RWPE2 (cell line): ENCODE measurements at places on chromosomes 16 and 17.

DNA sequence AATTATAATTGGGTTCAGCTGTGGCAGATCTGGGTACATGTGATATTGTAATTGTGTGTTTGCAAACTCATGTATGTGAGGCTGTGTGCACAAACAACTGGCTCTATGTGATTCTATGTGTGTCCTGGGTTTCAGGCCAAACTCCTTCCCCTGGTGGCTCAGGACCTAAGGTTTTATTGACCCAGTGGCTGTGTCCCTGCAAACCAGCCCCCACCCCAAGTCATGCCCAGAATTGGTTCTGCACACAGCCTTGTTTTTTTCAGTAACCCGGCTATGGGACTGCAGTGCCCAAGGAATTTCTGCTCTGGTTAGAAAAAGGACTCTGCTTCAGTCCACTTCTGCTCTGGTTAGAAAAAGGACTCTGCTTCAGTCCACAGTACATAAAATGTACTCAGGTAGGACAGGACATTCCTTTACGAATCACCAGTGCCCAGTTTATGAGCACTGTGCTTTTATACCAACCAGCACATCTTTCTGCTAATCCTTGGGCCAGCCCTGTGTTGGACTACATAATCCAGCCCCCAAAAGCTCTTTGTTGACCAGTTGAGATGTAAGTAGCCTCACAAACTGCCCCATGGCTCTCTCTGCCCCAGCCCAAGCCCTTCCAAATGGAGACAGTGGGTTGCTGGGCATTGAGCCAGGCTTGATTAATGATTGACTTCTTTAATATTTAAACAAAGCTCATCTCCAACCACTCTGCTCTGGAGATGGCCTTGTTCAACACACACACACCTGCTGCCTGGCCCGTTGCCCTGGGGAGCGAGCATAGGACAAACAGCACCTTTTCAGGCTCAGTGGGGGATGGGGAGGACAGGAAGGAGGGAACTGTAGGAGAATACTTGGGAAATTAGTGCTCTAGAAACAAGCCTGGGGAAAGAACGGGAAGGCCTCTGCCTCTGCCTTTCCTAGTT lies 2.9 kb upstream of the KCNH6 start:
- peaks cover 3% of the 10 kb centered on the region for H3K27me3 ChIP-seq
- no peaks in the 10 kb centered on the region for H3K4me1 ChIP-seq
- H3K36me3 ChIP-seq, result no peaks in the 10 kb centered on the region
- DNase-seq, result no peak

- H3K36me3 ChIP-seq, result no peaks in the 10 kb centered on the region
- H3K27me3 ChIP-seq, result no peaks in the 10 kb centered on the region
- no peaks in the 10 kb centered on the region for H3K4me1 ChIP-seq
These were observed 15.4 kb downstream of the HS3ST3B1 start for GRCh38 chr17:14316126-14316832.

DNA sequence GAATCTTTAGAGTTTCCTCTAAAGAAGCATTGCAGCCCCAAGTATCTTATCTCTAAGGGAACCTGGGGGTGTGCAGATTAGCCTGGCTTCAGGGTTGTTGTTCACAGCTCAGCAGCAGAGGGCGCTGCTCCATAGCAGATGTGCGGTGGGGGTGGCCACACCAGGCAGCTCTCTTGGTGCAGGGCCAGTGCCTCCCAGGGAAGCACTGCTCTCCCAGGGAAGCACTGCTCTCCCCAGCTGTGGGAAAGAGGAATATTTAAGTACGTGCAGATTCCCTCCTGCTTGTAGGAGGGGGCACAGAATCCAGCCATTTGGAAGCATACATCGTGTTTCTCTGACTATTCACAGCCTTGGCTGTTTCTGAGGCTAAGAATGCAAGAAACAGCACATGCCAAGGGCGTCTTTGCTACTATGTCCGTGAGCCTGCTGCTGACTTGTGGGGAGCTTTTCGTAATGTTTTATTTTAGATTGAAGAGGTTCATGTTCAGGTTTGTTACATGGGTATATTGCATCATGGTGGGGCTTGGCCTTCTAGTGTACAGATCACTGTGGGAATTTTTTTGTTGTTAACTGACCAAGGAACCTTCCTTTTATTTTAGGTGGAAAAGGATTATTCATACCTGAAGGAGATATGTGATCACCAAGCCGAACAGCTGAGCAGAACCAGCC lies 217.8 kb downstream of the SPECC1 start:
- H3K27ac ChIP-seq, result no peak overlapping the region
- peaks cover 19% of the 10 kb centered on the region for H3K4me1 ChIP-seq
- peaks cover 42% of the 10 kb centered on the region for H3K36me3 ChIP-seq

DNA sequence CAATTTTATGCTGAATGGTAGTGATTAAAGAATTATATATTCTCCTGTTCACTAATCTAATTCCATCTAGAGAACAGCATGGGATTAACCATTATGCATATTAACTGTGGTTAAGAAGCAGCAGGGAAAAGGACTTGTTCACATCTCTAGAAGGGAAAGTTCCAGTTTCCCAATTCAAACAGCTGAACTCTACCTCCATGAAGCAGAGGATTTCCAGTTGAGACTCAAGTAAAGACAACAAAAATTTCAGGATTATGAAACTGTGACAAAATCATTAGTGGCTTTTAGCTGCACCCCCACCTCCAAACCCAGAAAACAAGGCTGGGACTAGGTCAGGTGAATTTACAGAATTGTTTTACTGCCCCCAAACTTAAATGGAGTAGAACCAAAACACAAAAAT lies 73.6 kb downstream of the USP32 start:
- DNase-seq, result no peak
- H3K4me3 ChIP-seq, result no peak overlapping the region
- H3K4me1 ChIP-seq, result peaks cover 10% of the 10 kb centered on the region
- H3K27me3 ChIP-seq, result no peaks in the 10 kb centered on the region

- DNase-seq, result peak; percentile 47
- no peak overlapping the region for H3K27ac ChIP-seq
- no peaks in the 10 kb centered on the region for H3K4me1 ChIP-seq
- H3K27me3 ChIP-seq, result peaks cover 32% of the 10 kb centered on the region
- H3K36me3 ChIP-seq, result no peaks in the 10 kb centered on the region
- no peak overlapping the region for H3K4me3 ChIP-seq
These were observed 3.8 kb downstream of the RAB37 start for GRCh38 chr17:74740641-74741387.

- no peaks in the 10 kb centered on the region for H3K4me1 ChIP-seq
- DNase-seq, result no peak
- H3K36me3 ChIP-seq, result no peaks in the 10 kb centered on the region
- H3K27me3 ChIP-seq, result no peaks in the 10 kb centered on the region
- no peak overlapping the region for H3K4me3 ChIP-seq
- no peak overlapping the region for H3K27ac ChIP-seq
These were observed 19.3 kb downstream of the POLR3K start for GRCh38 chr16:33877-34647.

- no peaks in the 10 kb centered on the region for H3K27me3 ChIP-seq
- H3K36me3 ChIP-seq, result no peaks in the 10 kb centered on the region
- H3K27ac ChIP-seq, result no peak overlapping the region
- H3K4me1 ChIP-seq, result peaks cover 3% of the 10 kb centered on the region
- no peak for DNase-seq
These were observed 394 bp upstream of the PRM3 start for GRCh38 chr16:11273721-11274324.

GRCh38 chr16:9007177-9007794 lies 43.6 kb upstream of the USP7 start:
- H3K27me3 ChIP-seq, result no peaks in the 10 kb centered on the region
- H3K36me3 ChIP-seq, result no peaks in the 10 kb centered on the region
- H3K4me3 ChIP-seq, result no peak overlapping the region
- no peak overlapping the region for H3K27ac ChIP-seq

- no peaks in the 10 kb centered on the region for H3K27me3 ChIP-seq
- H3K36me3 ChIP-seq, result peaks cover 17% of the 10 kb centered on the region
- H3K4me3 ChIP-seq, result no peak overlapping the region
- H3K4me1 ChIP-seq, result no peaks in the 10 kb centered on the region
These were observed 215.8 kb downstream of the TANC2 start for GRCh38 chr17:63181856-63182255.

DNA sequence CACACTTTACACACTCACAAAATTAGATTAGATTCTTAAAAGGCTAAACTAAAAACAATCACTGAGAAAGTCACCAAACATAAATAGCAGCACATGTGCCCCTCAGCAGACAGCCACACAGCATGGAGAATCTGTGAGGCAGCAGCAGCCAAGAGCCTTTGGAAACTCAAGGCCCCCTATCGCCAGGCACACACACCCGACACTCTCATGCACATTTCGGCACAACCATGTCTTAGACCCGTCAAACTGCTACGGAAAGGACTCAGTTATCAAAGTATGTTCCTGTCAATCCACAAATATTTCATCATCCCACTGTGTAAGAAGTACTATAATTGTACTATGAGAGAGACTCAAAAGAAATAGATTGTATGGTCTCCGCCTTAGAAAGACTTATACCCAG lies 20.9 kb downstream of the UBE2O start:
- no peak for DNase-seq
- H3K4me1 ChIP-seq, result peaks cover 3% of the 10 kb centered on the region
- no peaks in the 10 kb centered on the region for H3K27me3 ChIP-seq
- H3K36me3 ChIP-seq, result 0 out of 2 replicates have a peak, but pooled peaks cover 3% of the 10 kb centered on the region
- no peak overlapping the region for H3K4me3 ChIP-seq

DNA sequence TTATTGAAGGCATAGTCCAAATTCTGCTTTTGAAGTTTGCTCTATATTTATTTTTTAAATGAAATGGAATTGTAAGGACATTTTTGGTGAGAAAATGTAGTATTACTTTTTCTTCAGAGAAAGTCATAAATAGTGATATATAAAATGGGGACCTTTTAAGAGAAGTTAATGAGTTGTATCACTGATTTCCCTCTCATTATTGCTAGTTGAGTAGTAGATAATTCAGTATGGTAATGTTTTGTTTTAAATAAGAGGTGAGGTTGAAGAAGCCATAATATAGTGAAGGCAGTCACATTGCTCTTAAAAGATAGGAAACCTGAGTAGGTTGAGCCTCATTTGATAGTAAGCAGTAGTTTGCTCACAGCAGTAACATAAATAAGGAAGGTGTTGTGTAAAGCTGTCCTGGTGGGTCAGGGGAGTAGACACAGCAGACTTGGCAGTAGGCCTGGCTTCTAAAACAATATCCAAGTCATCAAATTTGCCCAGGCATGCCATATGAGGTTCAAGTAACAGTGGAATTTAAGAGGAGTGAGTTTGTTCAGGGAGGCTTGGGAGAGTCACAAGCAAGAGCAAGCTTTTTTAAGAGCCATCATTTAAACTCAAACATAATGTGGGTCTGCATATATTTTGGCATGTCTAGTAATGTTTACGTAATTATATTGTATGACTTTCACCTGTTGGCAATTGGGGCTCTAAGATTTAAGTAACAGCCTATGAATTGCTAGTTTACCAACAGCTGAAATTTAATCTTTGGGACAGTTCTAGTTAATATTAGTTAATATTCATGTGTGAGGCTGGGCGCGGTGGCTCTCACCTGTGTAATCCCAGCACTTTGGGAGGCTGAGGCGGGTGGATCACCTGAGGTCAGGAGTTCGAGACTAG lies 6.5 kb downstream of the NFATC3 start:
- no peaks in the 10 kb centered on the region for H3K27me3 ChIP-seq
- DNase-seq, result no peak
- peak overlapping the region; percentile 74 for H3K27ac ChIP-seq
- H3K4me3 ChIP-seq, result no peak overlapping the region
- H3K4me1 ChIP-seq, result peaks cover 57% of the 10 kb centered on the region

GRCh38 chr16:80323808-80324195 lies 217.0 kb upstream of the DYNLRB2 start:
- no peaks in the 10 kb centered on the region for H3K27me3 ChIP-seq
- H3K4me3 ChIP-seq, result no peak overlapping the region
- H3K36me3 ChIP-seq, result no peaks in the 10 kb centered on the region
- no peak overlapping the region for H3K27ac ChIP-seq
- no peaks in the 10 kb centered on the region for H3K4me1 ChIP-seq

- H3K4me3 ChIP-seq, result no peak overlapping the region
- H3K27me3 ChIP-seq, result peaks cover 3% of the 10 kb centered on the region
- DNase-seq, result no peak
- peaks cover 14% of the 10 kb centered on the region for H3K36me3 ChIP-seq
- H3K27ac ChIP-seq, result no peak overlapping the region
These were observed 630 bp upstream of the HOXB2 start for GRCh38 chr17:48545539-48545938.

DNA sequence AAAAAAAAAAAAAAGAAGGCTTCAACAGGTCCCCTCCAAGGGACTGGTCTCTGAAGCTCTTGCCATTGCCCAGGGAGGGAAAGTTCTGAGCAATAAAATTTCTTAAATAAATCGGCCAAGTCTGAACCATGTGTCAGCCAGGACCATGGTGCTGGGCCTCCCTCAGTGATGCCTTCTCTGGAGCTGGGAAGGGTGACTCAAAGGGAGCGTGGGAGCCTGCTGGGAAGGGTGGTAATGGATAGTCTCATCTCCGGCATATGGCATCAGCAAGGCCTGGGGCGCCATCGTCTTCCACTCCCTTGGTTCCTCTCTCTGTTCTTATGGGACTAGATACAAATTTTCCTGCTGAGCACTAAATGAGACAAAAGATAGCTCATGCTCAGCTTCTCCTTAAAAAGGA lies 2.3 kb downstream of the VKORC1 start:
- no peaks in the 10 kb centered on the region for H3K4me1 ChIP-seq
- DNase-seq, result no peak
- H3K27me3 ChIP-seq, result no peaks in the 10 kb centered on the region
- H3K36me3 ChIP-seq, result peaks cover 32% of the 10 kb centered on the region
- no peak overlapping the region for H3K27ac ChIP-seq

- no peaks in the 10 kb centered on the region for H3K27me3 ChIP-seq
- no peak overlapping the region for H3K4me3 ChIP-seq
These were observed 310.7 kb upstream of the PMFBP1 start for GRCh38 chr16:72482695-72483094.

DNA sequence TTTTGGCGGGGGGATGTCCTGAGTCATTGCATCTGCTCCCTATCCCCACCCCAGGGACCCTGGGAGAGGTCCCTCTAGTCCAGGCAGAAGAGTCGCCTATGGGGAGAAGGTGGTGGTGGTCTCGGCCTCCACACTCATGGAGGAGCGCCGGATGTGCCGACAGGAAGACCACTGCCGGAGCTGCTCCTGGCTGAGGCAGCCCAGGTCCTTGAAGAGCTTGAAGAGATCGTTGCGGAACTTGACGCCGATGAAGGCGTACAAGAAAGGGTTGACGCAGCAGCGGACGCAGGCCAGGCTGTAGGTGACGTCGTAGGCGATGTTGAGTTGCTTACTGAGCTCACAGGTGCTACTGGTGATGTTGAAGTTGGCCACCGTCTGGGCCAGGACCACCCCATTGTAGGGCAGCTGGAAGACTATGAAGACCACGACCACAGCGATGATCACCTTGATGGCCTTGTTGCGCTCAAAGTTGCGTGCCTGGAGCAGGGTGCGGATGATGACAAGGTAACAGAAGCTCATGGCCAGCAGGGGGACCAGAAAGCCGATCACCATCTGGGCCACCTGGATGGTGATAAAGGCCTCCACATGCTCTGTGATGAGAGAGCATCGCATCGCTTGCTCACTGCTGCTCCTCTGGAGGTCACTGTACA lies 10.5 kb downstream of the CCR7 start:
- H3K36me3 ChIP-seq, result no peaks in the 10 kb centered on the region
- no peak overlapping the region for H3K27ac ChIP-seq
- H3K4me3 ChIP-seq, result no peak overlapping the region
- DNase-seq, result no peak
- H3K4me1 ChIP-seq, result peaks cover 6% of the 10 kb centered on the region
